ENCODE measurements at places on chromosomes 5 and 9.

GRCh38 chr9:16202221-16202620 is 649.4 kb downstream of the CCDC171 start:
- no peak for DNase-seq

DNA sequence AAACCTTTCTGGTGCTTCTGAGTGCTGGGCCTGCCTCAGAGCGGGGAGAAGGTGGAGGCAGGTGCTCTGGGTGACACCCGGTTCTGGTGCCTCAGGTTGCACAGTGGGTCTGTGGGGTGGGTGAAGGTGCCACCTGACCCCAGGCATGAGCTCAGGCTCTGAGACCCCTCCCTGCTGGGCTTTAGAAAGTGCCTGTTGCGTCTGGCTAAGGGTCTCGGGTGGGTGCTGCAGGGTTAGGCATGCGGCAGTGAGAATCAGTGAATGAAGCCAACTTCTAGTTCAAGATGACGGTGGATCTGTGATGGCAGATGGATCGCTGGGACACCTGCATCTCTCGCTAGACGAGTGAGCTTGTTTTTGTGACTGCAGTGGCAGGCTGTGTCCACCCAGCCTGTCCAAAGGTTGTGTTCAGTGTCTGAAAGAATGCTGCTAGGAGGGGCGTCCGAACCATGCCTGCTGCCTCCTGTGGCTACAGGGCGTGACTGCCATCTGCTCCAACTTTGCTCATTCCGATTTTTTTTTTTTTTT is 5.0 kb downstream of the SQSTM1 start:
- no peak for DNase-seq

DNA sequence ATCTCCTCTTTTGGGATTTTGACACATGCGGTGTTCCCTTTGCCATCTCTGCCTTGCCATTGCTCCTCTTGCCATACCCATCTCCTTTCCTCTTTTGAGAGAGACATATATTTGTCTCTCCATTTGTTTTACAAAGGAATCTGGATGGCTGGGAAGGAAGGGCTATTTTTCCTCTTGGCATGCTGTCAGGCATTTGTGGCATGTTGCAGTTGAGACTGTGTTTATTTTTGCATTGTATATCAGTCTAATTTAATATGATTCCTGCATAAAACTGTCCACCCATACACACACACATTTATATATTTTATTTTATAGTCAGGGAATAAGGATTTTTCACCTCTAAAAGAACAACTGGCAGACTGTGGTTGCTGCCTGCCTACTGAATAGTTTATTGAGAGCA is 1105.8 kb upstream of the SEMA6A start:
- no peak for DNase-seq

- no peak for DNase-seq
Observed at GRCh38 chr9:101200852-101201251, 172.3 kb downstream of the PLPPR1 start.

DNA sequence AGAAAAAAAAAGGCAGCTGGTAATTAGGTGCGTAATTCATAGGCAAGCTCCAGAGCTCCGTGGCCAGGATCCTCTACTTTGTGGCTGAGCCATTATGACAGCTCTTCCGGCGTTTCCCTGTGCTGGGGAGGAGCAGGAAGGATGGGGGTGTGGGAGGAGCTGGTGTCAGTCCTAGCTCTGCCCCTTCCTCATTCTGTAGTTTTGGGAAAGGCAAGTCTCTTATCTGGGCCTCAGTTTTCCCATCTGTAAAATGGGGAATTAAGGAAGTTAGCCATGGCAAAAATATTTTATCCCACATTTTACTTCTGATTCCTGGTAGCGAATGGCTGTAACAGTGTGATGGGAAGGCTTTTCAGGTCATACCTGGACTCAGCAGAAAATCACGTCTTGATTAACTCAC is 81.1 kb downstream of the SEC61B start:
- DNase-seq: no peak

DNA sequence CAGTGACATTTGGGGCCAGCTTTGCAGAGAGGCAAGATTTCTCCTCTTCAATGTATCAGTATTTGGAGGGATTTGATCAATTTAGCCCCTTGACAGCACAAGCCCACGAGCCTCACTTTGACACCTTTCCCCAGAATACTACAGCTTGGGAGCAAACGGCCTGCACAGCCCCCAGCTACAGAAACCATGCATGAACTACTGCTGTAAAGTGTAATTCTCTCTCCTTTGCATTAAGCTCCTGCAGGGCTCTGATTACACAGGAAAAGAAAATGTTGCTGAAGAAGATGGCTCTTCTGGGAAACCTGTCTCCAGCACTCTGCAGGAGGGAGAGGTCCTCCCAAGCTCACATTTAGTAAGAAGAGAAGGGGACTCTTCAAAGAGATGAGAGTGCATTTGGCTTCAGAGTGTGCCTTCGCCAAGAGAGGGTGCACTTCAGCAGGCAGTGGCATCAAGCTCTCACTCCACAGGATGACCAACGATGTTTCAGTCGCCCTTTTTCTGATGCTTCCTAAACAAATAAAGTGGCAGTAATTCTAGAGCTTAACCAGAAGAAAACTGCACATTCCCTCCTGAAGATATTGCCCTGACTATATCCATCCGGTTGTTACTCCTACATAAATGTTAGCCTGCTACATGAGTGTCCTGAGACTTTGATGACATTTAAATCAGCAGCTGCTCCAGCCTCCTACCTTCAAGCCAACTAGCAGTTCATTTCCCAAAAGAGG is 272.2 kb downstream of the AUH start:
- DNase-seq: peak; percentile 36
